ENCODE measurements at places on chromosomes 3 and 15.

- DNase-seq = no peak
Measured at GRCh38 chr15:80588801-80589200, 106.3 kb upstream of the ABHD17C start.

DNA sequence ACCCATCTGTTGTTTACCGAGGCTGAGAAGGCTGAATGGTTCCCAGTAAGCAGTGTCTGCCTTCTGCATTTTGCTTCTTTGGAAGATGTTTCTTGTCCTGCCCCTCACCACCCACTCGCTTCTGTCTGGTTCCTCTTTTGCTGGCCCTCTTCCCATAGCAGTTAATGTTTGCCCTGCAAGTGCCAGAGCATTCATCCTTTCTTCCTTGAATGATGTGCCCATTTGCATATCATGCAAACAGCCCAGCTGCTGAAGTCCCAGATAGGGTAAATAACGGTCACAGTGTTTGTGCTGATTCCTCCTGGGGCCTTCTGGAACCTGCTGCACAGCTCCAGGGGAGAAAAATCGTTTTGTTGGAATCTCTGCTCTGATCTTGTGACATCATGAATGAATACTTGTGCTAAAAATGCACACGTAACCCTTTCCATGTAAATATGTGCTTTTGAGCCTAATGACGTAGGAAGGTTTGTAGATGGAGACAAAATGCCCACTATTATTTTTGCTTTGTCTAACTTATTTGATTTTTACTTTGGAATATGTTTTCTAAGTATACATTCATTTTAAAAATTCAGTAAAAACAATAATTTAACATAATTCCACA is 381.0 kb downstream of the SOX2 start:
- DNase-seq = no peak

GRCh38 chr3:182165234-182165633 is 453.5 kb downstream of the SOX2 start:
- DNase-seq = no peak

- no peak for DNase-seq
Measured at GRCh38 chr3:139728414-139728813, 50.6 kb upstream of the NMNAT3 start.

DNA sequence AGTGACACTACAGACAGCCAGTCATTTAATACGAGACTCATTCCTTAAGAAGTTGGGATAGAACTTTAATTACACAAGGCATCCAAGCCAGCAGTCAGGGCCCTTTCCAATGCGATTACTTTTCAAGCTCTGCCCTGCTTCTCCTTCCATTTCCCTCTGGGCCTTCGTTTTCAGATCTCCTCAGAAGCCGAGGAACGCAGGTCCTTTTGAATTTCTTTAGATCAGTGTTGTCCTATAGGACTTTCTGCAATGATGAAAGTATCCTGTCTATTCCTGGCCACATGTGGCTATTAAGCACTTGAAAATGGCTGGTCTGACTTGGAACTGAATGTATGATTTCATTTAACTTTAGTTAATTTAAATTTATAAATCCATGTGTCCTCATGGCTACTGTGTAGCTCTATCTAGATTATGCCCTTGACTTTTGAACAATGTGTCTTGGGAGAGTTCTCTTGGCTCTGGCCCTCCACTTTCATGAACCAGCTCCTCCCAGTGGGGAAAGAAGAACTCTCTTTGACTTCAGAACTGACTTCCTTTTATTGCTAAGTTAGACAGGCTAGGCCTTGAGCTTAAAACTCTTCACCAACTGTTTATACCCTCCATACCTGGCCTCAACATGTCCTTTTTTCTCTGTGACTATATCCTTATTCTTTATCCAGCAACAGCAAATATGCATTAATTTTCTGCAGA is 22.6 kb downstream of the TGFBR2 start:
- DNase-seq = no peak

- DNase-seq = no peak
Measured at GRCh38 chr15:56038015-56038414, 44.6 kb upstream of the NEDD4 start.

- peak; percentile 72 for DNase-seq
Measured at GRCh38 chr15:73782344-73782959, 29.3 kb upstream of the INSYN1 start.

GRCh38 chr3:131349454-131349853 is 32.1 kb upstream of the NUDT16 start:
- DNase-seq = peak; percentile 88

DNA sequence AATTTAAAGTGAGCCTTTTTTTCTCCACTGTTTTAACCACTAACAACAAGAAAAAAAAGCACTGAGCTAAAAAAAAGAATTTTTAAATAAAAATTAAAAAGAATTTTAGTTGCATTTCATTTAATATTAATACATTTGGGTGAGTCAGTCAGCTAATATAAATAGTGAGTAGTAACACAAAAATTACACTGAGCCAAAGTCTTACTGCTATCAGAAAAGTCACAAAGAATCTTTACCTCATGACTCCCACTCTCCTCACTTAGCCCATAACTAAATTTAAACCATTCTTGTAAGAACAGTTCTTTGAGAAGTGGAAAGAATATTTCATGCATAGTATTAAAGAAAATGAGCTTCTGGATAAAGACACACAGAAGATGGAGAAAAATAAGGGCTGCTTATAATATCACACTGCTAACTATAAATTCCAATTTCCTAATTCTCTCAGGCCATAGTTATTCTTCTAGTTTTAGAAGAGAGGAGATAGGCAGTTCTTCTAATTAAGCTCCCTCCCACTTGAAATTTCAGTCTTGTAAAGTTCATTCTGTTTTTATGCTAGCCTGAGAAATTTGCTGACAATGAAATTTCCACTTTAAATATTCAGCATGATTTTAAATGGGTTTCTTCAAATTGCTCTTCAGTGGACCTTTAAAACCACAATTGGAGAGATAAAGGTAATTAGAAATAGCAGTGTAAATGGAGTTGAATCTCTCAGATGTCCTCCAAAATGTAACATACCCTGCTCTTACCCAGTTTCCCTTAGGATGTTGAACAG is 17.6 kb downstream of the SHQ1 start:
- DNase-seq = no peak

GRCh38 chr3:124639406-124640237 is 90.6 kb upstream of the UMPS start:
- no peak for DNase-seq

DNA sequence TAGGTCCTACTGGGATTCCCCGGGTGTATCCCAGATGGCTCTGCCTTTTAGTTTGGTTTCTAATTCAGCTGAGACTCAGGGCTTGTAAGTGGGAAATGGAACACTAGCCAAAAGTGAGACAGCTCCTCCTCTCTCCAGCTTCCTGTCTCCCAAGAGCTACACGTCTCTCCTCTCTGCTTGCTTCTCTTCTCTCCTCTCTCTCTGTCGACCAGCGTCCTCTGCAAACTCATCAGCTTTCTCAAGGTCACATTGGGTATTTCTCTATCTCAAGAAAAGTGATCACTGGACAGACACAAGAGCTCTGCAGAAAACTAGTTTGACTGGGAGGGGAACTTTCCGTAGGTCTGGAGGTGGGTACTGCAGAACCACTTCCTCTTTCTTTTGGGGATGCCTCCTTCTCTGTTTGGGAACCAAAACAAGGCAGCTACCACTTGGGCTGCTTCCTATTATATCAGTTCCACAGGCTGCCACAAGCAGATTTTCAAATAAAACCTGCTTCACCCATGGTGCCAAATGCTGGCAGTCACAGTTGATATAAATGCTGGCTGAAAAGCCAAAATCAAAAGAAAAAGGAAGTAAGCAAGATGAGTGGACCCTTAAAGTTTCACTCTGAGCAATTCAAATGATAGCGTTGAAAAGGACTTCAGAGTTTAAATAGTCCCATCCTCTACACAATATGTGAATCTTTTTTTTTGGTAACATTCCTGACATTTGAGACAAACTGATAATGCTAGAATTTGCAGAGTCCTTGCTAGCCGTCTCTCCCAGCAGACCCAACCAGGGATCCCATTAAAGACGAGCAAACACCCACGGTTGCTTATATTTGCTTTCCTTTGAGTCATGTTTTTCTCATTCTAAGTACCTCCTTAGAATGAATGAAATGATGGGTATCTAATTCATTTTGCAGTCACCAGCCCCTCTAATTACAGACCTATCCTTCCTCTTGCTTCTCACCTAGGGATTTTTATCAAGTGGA is 7.2 kb upstream of the DYNC1LI1 start:
- DNase-seq = no peak

GRCh38 chr3:24096695-24097290 is 151.7 kb downstream of the NR1D2 start:
- DNase-seq = no peak

DNA sequence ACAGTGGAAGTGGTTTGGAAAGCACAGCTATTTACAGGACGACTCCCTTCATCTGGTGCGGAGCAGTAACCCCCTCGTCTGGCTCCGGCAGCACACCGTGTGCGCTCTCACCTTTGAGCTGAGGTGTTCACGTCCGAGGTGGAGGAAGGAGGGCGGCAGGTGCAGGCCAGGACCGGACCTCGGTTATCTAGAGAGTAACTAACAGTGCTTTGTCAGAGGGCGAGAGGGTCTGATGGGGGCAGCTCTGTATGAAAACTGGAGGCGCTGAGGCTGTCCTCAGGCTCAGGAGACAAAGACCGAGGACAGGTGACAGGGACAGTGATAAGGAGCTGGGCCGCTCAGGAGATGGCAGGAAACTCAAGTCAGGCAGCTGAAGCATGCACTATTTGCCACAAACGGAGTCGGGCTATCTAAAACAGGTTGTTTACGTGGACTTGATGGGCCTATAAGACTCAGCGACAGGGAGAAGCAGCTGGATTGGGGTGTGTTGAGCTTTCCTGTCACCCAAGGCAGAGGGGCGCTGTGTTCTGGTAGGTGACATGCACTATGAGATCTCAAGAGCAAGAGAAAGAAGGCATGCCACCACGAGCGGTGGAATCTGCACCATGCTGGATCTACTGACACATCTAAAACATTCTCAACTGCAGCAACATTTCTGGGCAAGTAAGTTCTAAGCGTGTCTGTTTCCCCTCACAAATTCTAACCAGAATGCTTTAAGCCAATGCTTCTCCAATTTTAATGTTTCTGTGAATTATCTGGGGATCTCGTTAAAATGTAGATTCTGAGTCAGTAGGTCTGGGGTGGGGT is 155.2 kb downstream of the XXYLT1 start:
- no peak for DNase-seq

GRCh38 chr3:186152361-186152798 is 43.5 kb upstream of the ETV5 start:
- no peak for DNase-seq

- no peak for DNase-seq
Measured at GRCh38 chr15:48084759-48085590, 35.8 kb upstream of the SLC24A5 start.

- DNase-seq = no peak
Measured at GRCh38 chr15:78540871-78541743, 863 bp downstream of the PSMA4 start.

GRCh38 chr15:71325481-71325880 is 210.2 kb downstream of the THSD4 start:
- no peak for DNase-seq

- DNase-seq = no peak
Measured at GRCh38 chr15:58016581-58017175, 48.8 kb downstream of the ALDH1A2 start.

DNA sequence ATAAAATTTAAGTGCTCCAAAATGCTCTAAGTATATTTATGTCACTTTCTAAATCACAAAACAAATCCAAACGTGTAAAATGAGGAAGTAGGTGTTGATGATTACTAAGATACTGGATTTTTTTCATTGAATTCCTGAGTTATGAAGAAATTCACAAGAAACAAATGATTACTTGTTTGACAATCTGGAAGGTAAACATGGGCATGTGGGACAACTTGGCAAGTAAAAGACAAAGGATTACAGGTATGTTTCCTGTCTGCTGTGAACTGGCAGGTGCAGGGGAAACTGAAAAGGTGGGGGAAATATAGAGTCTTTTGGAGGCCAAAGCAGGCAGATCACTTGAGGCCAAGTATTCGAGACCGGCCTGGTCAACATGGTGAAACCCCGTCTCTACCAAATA is 252.7 kb upstream of the AZI2 start:
- DNase-seq = no peak

- peak; percentile 44 for DNase-seq
Measured at GRCh38 chr15:82646250-82647044, 716 bp downstream of the CPEB1 start.

GRCh38 chr15:52050416-52050815 is 31.4 kb downstream of the MAPK6 start:
- no peak for DNase-seq

DNA sequence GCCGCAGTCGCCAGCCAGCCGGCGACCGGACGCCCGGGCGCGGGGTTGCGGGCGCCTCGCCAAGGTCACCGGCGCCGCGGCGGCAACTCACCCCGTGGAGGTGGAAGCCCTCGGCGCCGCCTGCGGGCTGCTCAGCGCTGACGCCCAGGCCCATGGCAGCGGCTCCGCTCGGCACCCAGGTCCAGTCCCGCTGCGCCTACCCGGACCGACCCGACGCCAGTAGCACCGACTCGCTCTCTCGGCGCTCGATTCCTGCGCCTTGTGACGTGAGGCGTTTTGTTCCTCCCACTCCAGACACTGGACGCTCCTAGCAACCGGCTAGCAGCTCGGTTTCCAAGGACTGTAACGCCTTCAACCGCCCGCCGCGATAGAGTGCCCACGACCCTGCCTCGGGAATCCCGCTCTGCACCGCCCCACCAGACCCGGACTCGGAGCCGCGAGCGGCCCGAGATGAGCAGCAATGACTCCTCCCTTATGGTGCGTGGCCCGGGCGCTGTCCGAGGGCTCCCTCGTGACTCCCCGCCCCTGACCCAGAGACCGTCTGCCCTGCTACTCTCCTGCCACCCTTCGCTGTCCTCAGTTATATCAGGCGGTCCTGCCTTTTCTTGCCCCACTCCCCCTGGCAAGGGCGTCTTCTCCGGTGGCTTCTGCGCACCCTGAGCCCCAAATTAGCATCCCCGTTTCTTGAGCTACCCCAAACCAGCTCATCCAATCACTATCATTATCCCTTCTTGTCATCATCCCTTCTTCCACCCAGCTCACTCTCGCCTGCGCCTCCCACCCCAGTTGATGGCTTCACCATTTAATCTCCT is at the start of the genes GORASP1 and TTC21A:
Gene GORASP1, minus strand, starts transcription at position 240 of the 812 bp plus-strand sequence. Its CDS starts 86 bp downstream, at position 154.
Gene TTC21A, plus strand, starts transcription at position 293 of the 812 bp plus-strand sequence. Its CDS starts 158 bp downstream, at position 451.
- DNase-seq = peak; percentile 34

GRCh38 chr3:120775411-120775810 is 32.9 kb downstream of the GTF2E1 start:
- DNase-seq = no peak

GRCh38 chr3:126911162-126912026 is 71.5 kb upstream of the PLXNA1 start:
- DNase-seq = no peak

GRCh38 chr3:193391902-193392301 is 13.3 kb upstream of the ATP13A5 start:
- DNase-seq = no peak

GRCh38 chr3:88180398-88180999 is 30.7 kb downstream of the C3orf38 start:
- DNase-seq = peak; percentile 6

DNA sequence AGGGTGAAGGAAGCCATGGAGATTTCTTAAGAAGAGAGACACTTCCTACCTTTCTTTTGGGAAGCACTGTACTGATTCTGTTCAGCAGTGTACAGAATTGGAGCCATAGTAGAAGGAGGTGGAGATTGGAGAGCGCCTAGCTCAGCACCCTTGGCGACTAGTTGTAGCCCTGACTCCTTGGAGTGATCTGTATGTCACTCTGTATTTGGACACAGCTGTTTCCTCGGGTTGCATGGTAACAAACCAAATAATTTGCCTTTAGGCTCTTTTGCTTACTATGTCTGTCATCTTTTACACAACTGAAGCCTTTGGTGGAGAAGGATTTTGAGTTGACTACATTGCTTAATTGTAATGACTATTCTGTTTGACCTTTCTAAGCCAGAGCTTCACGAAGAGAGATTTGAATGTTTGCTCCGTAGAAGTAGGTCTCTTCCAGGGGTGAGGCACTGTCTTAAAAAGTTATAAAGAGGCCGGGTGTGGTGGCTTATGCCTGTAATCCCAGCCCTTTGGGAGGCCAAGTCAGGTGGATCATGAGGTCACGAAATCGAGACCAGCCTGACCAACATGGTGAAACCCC is 77.1 kb downstream of the AKAP13 start:
- DNase-seq = no peak
